ENCODE measurements at places on chromosomes 3 and 15. TPM values are rescaled to one million over a fixed set of nuclear protein-coding genes. Genes with fewer than 3 reads are reported as not detected.

ABHD6 gene
- total RNA-seq, result 8.3 TPM

DNA sequence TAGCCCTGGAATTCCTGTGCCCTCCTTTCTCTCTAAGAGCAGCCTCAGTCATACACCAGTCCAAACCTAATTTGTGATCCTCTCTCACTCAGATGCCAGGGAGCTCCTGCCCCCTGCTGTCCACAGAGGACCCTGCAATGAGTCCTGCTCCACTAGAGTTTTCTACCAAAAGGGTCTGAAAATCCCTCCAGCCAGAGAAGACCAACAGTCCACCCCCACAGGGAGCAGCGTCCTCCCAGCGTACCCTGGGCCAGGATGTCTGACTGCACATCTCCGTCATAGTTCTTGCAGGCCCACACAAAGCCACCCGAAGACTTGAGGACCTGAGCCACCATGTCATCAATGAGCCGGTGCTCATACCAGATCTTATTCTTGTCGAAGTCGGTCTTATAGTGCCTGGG lies 15.4 kb downstream of the IDH2 start:
- no peak for DNase-seq

PLSCR4 gene
- 26.6 TPM for total RNA-seq

DNA sequence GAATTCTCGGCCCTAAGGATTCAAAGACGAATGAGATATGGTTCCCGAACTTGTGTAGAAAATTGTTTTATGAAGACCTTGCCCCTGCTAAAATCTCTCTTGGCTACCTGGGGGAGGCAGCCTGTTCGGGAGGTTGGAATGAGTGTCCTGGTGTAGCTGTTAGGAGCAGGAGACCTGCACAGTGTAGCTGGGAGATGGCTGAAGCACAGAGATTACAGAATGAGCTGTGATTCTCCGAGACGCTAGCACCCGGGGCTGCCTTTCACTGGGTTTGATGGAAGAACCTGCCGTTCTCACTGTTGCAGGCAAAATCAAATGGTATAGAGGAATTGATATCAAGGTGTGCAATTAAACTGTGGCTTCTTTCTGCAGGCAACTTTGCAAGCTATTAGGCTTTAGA lies 68.0 kb downstream of the TRAK1 start:
- no peak for DNase-seq

DNA sequence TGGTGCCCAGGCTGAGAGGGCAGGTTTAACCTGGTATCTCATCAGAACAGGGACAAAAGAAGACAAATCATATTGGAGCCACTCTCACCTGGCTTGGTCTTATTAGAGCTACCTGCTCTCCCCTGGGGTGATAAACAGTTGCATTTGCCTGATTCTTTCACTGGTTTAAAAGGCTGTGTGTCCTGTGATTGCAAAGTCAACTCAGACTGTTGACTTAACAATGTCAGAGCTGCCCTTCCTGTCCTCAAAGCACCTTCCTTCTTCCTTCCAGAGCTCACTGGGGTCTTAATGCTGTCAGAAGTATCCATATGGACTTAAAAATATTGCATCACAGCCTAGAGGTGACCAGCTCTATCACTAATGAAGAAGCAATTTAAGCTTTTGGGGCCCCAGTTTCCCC lies 50.5 kb upstream of the MINAR1 start:
- no peak for DNase-seq

MITF gene
- total RNA-seq, result 28.0 TPM

All from ureter (tissue), 1 donor.